ENCODE measurements at places on chromosomes 3 and 15. TPM values are rescaled to one million over a fixed set of nuclear protein-coding genes. Genes with fewer than 3 reads are reported as not detected.
A peak's percentile ranks its signal among the peaks of the same experiment; 100 is the strongest.

The SNTN gene
- total RNA-seq, result not detected

The SI gene
- not detected for total RNA-seq

The ROPN1 gene
- total RNA-seq, result not detected

DNA sequence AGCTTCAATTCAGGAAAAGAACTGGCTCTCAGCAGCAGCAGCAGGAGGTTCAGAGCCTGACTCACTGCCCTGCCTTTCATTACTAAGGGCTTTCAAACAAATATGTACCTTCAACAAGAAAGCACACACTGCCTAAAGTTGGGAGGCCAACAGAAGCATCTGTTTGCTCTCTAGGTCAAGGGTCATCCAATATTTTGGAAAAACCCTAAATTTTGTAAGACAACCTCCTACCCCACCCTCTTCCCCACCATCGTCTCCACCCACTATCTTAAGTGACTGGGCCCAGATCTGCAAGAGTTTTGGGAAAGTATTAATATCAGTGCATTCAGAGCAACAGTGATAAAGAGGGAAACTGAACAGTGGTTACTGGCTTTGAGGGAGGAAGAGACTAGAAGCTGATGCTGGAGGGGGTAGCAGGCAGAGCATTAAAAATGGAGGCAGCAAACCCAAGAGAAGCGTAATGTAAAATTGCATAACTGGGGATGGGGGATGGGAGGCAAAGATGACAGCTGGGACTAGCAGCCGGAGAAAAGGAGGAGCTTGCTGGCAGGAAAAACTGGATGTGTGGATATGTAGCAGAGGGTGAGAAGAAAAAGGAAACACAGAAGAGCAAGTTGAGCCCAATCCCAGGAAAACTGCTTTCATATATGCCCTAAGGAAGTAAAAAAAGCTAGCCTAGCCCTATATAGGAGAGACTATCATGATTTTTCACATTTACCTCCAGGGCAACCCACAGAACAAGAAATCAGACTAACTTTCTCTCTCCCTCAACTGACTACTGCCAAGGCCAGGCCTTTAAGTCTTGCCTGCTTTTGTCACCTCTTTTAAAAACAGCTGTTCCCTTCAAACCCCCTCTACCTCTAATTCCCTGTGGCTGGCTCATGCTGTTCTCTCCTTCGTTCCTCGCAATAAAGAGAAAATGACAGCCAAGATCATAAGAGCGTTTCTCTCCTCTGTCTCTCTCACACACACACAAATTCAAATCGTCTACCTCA lies 31.4 kb downstream of the NPTN start:
- H3K36me3 ChIP-seq, result no peaks in the 10 kb centered on the region
- H3K27me3 ChIP-seq, result no peaks in the 10 kb centered on the region
- no peak overlapping the region for H3K27ac ChIP-seq
- peak; percentile 31 for DNase-seq
- peaks cover 25% of the 10 kb centered on the region for H3K4me1 ChIP-seq

- H3K27me3 ChIP-seq, result no peaks in the 10 kb centered on the region
- no peaks in the 10 kb centered on the region for H3K4me1 ChIP-seq
- no peak overlapping the region for H3K4me3 ChIP-seq
- DNase-seq, result no peak
- H3K36me3 ChIP-seq, result peaks cover 18% of the 10 kb centered on the region
- no peak overlapping the region for H3K27ac ChIP-seq
Measured at GRCh38 chr3:120332646-120333045, 16.5 kb downstream of the LRRC58 start.

DNA sequence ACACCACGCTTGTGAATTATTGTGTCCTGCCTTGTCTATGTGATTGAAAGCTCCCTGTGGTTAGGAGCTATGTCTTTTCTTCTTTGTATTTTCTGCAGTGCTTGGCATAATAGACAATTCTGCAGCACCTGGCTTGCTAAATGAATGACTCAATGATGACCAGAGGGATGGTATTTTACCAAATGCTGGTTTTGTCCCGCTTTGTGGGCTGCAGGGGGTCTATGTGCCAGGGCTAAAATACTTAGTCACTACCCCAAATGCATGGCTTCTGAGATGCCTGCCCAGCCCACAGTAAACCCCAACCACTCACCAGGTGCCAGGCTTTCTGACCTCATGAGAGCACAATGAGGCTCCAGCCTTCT lies 50.9 kb downstream of the BOC start:
- DNase-seq, result no peak
- H3K4me3 ChIP-seq, result no peak overlapping the region
- H3K4me1 ChIP-seq, result peaks cover 21% of the 10 kb centered on the region
- no peaks in the 10 kb centered on the region for H3K27me3 ChIP-seq
- H3K27ac ChIP-seq, result no peak overlapping the region

GRCh38 chr15:37009288-37009687 lies 91.1 kb downstream of the MEIS2 start:
- no peaks in the 10 kb centered on the region for H3K4me1 ChIP-seq
- DNase-seq, result no peak

GRCh38 chr3:61687206-61687605 lies 125.8 kb downstream of the PTPRG start:
- no peak overlapping the region for H3K27ac ChIP-seq
- no peak for DNase-seq
- no peak overlapping the region for H3K4me3 ChIP-seq

GRCh38 chr3:99413504-99413903 lies 224.9 kb upstream of the COL8A1 start:
- H3K4me3 ChIP-seq, result no peak overlapping the region
- H3K27me3 ChIP-seq, result no peaks in the 10 kb centered on the region
- DNase-seq, result no peak
- H3K4me1 ChIP-seq, result no peaks in the 10 kb centered on the region
- H3K27ac ChIP-seq, result no peak overlapping the region

- H3K36me3 ChIP-seq, result no peaks in the 10 kb centered on the region
- H3K27ac ChIP-seq, result no peak overlapping the region
- H3K4me1 ChIP-seq, result peaks cover 9% of the 10 kb centered on the region
- H3K4me3 ChIP-seq, result no peak overlapping the region
- DNase-seq, result no peak
Measured at GRCh38 chr15:101451266-101451799, 38.2 kb downstream of the PCSK6 start.

DNA sequence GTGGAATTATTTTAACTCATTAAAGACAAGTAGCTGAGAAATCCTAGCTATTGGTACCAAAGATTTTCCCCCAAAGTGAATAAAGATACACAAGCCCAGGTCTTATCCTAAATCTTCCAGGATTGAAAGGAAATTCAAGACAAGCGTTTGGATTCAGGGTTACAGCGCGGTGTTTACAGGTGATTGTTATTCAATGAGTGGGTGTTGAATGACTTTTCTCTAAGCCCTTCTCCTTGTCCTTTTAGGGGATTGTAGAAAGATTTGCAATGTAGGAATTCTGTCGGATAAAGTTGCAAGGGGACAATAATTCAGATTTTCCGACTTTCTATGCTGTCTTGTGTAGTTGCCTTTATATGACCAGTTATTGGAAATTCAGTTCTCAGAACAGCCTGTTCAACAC lies 57.2 kb downstream of the USP13 start:
- H3K4me3 ChIP-seq, result no peak overlapping the region
- no peak for DNase-seq
- peaks cover 2% of the 10 kb centered on the region for H3K36me3 ChIP-seq
- H3K4me1 ChIP-seq, result no peaks in the 10 kb centered on the region
- H3K27ac ChIP-seq, result no peak overlapping the region

GRCh38 chr15:59282515-59283337 lies 76.1 kb downstream of the LDHAL6B start:
- H3K27ac ChIP-seq, result no peak overlapping the region
- H3K27me3 ChIP-seq, result no peaks in the 10 kb centered on the region
- DNase-seq, result no peak
- no peaks in the 10 kb centered on the region for H3K4me1 ChIP-seq

DNA sequence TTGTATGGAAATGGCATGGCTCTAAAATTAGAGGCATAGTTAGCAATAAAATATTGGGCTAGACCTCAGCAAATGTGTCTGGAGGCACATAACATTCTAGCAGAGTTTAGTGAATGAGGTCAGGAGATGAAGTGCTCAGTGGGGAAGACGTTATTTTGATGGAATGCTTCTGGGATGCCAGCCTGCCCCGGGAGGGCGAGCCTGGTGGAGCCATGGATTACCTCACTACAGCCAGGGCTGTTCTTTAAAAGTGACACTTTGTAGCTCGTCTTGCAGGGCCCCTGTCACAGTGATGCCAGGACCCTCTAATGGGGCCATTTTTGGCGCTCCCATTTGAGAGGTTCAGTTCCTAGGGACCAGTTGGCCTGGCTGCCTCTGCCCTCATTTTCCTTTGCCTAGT lies 48.5 kb downstream of the PXYLP1 start:
- no peak for DNase-seq
- H3K27ac ChIP-seq, result no peak overlapping the region
- H3K27me3 ChIP-seq, result no peaks in the 10 kb centered on the region
- H3K4me3 ChIP-seq, result no peak overlapping the region
- no peaks in the 10 kb centered on the region for H3K36me3 ChIP-seq

DNA sequence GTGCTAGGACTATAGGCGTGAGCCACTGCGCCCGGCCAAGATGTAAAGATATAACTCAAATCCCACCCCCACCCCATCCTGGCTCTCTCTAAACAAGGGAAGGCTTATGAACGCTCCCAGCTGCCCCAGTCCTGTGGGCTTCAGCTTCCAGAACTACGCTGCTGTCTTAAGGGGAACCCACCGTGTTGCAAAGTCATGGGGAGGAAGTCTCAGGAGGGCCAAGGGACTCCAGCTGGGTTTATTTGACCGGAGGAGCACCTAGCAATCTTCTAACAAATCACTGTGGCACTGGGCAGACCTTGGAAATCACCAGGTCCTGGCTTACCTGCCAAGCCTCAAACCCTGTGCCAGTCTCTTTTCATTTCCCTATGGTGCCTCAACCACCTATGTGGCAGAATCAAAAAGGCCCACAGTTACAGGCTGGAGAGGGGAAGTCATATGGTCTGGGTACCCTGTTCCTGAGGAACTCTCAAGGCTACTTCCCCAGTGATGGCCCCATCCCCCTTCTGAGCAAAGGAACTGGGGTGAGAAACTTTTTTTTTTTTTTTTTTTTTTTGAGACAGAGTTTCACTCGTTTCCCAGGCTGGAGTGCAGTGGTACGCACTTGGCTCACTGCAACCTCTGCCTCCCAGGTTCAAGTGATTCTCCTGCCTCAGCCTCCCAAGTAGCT lies 83.4 kb downstream of the RBPMS2 start:
- peak overlapping the region; percentile 17 for H3K27ac ChIP-seq
- H3K27me3 ChIP-seq, result no peaks in the 10 kb centered on the region
- H3K4me1 ChIP-seq, result peaks cover 5% of the 10 kb centered on the region
- no peaks in the 10 kb centered on the region for H3K36me3 ChIP-seq
- peak; percentile 51 for DNase-seq

DNA sequence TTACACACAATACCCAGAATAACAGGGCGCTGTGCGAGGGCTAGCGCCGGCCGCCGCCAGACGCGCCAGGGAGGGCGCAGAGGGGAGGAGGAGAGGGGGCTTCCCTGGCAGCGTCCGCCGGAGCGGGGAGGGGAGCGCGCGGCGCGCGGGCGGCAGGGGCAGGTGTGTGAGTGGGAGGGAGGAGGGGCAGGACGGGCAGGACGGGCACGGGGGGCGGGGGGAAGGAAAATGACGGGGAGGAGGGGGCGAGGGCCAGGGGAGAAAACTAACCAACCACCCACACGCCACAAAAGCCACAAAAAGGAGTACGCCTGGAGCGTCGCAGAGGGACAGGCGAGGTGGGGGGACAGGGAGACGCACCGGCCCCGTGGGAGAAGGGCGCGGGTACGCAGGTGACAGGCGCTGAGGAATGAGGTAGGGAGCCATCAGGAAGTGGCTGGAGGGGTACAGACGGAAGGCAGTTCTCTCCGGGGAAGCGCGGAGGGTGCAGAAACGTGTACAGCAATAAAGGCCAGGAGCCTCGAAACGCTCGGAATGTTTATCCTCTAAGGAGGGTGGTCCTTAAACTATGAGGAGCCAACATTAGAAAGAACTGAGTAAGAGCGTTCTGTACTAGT lies 610 bp upstream of the SATB1 start:
- H3K4me3 ChIP-seq, result peak overlapping the region; percentile 83
- no peaks in the 10 kb centered on the region for H3K36me3 ChIP-seq
- DNase-seq, result peak; percentile 90

DNA sequence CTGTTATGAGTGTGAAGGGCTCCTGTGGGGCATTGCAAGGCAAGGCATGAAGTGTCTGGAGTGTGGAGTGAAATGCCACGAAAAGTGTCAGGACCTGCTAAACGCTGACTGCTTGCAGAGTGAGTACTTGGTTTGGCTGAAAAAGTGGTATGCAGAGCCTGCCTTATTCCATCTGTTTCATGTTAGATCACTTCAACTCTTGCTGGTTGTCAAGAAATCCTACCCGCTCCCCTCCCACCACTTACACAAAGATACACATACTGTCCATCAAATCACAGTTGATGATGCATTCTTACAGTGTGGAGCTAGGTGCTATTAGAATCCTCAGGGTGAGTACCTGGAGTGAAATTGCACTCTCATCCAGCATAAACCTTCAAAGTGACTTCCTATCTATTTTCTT lies 272.1 kb downstream of the UNC13C start:
- DNase-seq, result no peak
- H3K36me3 ChIP-seq, result no peaks in the 10 kb centered on the region
- no peaks in the 10 kb centered on the region for H3K27me3 ChIP-seq
- no peaks in the 10 kb centered on the region for H3K4me1 ChIP-seq
- H3K27ac ChIP-seq, result no peak overlapping the region

GRCh38 chr3:110575702-110576101 lies 495.9 kb upstream of the NECTIN3 start:
- H3K4me3 ChIP-seq, result no peak overlapping the region
- H3K4me1 ChIP-seq, result no peaks in the 10 kb centered on the region
- no peak overlapping the region for H3K27ac ChIP-seq
- no peaks in the 10 kb centered on the region for H3K27me3 ChIP-seq
- H3K36me3 ChIP-seq, result no peaks in the 10 kb centered on the region

DNA sequence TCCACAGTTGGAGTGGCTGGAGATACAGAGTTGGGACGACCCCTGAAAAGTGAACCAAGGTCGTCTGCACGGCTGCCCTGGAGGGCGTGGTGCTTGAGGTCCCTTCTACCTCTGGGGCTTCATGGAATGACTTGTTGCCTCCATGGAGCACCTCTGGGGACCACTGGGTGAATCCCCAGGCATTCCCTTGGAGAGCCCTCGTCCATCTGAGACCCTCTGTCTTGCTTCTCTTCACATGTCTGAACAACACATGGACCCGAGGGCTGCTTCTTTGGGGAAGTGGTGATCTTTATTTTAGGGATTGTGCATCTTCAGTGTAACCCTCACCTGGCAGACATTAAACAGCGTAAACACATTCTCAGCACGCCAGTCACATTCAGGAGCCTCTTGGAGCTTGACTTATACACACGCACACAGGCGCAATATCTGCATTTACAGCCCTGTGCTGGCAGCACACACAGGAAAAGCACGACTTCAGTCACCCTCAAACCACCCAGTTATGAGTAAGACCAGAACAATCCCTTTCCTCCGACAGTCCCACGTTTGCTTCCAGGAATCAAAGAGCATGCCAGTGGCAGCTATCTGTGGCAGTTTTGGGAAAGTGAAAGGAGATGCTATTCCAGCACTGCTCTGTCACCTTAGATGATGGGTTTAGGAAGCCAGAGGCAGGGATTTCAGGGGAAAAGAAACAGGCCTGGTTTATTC lies 12.6 kb downstream of the FAM107A start:
- H3K4me3 ChIP-seq, result no peak overlapping the region
- H3K4me1 ChIP-seq, result peaks cover 10% of the 10 kb centered on the region
- no peak for DNase-seq
- H3K36me3 ChIP-seq, result no peaks in the 10 kb centered on the region
